ENCODE measurements at places on chromosomes 11 and 22.

DNA sequence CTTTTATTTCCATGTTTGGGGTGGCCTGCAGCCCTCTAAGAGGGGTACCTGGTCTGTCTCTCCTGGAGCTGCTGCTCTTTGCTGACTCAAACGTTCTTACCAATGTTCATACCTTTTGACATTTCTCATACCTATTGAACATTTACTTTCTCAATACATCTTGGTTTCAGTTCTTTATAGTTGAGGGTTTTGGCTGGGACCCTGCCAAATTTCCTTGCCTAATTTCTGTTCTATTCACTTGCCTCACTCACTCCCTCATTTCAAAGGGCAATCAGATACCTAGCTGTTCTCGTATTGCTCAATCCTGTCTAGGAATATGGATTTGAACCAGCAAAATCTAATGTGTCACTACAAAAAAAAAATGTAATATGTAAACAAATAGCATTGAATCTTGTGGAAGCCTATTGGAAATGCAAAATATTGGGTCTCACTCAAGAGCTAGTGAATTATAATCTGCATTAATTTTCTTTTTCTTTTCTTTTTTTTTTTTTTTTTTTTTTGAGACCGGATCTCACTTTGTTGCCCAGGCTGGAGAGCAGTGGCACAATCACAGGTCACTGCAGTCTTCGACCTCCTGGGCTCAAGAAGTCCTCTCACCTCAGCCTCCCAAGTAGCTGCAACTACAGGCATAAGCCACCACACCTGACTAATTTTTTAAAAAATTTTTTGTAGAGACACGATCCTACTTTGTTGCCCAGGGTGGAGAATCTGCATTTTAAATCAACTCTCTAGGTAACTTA is 7.5 kb downstream of the OR6M1 start:
- DNase-seq: no peak

GRCh38 chr11:15117751-15118150 is 3.0 kb downstream of the INSC start:
- no peak for DNase-seq

- no peak for DNase-seq
These were observed 13.9 kb downstream of the DUSP8 start for GRCh38 chr11:1557904-1558774.

GRCh38 chr11:42901084-42901483 is 410.7 kb upstream of the API5 start:
- no peak for DNase-seq

DNA sequence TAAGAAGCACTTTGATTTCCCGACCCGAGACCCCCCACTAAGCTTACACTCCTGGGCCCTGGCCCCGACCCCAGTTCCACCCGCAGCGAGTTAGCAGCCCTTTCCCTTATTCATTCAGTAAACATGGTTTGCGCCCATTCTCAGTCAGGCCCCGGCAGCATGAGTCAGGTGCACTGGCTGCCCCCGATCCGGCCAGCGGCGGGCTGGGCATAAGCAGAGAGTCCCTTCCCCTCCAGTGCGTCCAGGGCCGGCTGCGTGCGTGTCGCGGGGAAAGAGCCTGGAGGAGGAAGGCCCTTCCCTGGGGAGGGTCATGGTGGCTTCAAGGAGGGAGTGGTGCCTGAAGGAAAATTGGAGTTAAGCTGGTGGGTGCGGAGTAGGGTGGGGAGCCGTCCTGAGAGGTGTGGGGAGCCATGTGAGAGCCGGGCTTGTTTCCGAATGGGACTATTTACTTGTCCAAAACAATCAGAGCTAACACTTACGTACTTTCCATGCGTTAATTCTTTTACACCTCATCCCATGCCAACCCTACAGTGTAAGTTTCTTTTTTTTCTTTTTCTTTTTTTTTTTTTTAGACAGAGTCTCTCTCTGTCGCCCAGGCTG is 657 bp downstream of the IGHMBP2 start:
- DNase-seq: no peak

DNA sequence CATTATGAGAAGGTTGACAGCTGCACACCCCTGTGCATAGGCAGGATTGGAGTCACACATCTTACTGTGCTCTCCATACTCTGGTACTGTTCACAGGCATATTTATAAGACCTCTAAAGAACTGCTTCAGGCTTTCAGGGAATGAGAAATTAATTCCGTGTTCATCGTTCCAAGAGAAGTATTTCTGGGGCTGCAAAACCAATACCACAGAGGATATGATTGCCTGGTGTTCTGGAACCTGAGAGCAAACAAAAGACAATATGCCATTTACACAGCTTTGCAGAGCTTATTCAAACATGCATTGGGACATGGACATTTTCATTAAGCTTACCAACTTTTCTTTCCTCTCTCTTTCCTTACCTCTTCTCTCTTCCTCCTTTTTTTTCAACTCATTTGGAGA is 388.7 kb downstream of the NTM start:
- no peak for DNase-seq

GRCh38 chr11:84825106-84825660 is 802.0 kb downstream of the DLG2 start:
- DNase-seq: no peak

GRCh38 chr22:37968452-37969251 is 15.2 kb downstream of the POLR2F start:
- no peak for DNase-seq

DNA sequence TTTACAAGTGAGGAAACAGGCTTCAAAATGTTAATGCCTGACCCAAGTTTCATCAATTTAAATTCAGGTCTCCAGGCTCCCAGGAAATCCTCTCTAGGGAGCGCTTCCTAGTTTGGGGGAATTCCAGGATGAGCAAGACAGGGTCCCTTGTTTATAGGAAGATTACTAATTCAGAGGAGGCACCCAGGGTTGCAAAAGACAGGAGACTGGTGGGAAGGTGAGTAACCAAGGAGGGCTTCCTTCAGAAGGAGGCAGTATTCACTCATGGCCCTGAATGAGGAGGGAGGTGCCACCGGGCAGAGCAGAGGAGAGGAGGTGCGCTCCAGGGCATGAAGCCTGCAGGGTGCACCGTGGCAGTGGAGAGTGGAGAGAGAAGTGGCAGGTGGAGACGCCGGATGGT is 1.6 kb downstream of the TMEM132A start:
- no peak for DNase-seq

DNA sequence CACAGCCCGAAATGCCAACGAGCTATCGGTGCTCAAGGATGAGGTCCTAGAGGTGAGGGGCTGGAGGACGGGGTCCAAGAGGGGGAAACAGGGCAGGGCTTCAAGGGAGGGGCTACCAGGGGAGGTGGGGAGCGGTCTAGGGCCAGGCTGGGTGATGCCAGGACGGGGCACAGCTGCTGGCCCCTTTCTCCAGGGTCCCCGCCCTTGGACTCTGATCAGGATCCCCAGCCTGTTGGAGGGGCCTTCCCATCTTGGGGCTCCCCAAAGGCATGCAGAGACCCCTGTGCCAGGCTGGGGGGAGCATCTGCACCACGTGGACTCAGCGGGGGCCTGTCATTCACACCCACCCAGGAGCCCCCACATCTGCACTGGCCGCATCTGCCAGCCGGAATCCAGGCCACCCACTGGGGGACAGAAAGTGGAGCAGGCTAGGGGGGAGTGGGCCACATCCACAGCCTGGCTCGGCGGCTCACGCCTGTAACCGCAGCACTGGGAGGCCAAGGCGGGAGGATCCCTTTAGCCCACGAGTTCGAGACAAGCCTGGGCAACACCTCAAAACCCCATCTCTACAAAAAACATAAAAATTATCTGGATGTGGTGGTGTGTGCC is 18.9 kb downstream of the EPS8L2 start:
- no peak for DNase-seq

DNA sequence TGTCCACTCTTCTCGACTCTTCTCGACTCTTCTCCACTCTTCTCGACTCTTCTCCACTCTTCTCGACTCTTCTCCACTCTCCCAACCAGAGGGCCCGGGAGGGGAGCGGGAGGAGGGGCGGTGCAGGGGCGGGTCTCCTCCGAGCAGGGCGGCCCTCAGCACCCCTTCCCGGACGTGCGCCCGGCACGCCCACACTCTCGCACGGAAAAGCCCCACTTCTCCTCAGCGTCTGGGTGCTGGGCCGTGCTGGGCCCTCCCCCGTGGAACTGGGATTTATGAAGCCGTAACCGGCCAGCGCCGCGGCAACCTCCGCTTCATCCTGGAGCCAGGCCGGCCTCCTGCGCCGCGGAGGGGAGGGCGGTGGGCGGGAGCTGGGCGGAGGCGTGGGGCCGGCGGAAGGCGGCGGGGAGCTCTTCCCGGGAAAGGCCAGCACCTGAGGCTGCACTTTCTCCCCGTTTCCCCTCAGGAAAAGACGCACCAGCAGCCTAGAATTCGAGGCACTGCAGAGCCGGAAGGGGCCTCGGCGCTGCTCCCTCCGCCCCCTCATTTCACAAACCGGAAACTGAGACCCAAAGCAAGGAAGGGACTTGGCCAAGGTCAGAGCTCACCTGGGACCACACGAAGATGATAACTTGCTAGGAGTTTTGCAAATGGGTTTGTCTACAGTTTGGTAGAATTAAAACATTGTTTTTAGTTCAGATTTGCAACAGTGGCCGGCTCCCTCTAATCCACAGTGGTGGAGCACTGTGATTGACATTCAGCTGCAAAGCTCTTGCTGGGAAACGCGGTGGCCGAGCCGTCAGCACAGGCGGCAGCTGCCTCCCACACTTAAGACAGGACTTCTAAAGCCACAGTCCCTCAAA is 31.6 kb upstream of the JAM3 start:
- peak; percentile 49 for DNase-seq

GRCh38 chr11:117458275-117459122 is 130.8 kb downstream of the CEP164 start:
- DNase-seq: peak; percentile 43

DNA sequence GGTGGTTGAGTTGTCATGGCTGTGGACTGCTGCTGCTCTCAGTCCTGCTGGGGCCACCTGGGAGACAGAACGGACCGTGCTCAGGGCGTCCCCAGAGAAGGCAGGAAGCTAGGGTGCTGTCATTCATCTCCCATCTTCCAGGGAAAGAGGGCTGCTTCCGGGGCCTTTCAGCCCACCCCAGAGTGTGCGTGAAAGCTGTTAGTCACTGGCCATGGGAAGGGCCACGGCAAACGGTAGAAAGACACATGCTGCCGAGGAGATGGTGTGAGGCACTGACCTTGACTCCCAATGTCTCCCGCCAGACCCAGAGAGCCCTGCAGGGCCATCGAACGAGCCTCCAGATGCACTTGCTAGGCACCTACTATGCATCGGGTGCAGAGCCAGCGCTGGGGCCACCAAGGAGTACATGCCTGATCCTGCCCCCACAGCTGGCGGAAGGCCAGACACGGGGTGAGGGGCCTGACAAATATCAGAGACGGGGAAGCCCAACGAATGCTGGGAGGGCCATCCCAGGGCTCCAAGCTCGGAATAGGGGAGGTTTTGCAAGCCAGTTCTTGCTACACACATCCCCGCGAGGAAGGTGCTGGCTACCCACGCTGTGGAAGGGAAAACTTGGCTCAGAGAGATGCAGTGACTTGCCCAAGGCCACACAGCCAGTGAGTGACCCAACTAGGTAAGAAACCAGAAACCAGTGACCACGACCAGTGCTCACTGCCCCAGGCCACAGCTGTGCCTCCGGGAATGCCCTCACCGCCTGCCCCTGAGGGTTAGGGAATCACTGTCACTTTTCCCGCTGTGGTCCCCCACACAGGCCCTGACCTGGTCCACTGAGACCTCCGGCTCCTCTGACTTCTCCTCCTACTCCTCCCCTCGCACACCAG is 10.1 kb downstream of the RAC2 start:
- DNase-seq: no peak

DNA sequence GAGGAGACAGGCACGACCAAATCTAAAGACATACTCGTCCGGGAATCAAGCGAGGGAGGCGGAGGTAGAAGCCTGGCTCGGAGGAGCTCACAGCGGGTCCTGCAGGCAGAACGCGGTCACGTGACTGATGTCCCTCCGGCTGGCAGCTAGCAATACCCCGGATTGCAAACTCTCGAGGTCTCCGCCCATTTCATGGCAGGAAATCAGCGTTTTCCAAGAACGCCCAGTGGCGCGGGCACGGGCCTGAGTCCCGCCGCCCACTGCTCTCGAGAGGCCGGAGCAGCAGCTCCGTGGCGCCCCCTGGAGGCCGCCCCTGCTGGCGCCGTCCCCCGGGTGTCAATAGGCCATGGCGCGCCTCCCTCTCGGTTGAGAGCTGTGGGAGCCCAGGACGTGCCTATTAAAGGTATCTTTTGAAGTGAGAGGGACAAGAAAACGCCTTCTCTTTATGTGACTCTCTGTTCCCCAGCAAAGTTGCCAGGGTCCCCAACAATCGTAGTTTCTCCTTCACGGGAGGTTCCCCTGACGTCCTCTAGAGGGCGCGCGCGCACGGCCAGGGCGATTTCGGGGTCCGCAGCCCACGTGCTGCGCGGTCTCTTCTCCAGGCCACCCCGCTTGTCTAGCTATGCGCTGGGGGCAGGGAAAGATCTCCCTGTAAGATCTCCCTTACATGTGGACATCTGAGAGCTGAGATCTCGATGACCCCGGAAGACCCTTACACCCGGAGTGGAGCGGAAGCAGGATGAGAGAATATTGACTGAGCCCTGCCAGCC is 37.3 kb upstream of the RBFOX2 start:
- DNase-seq: peak; percentile 95

GRCh38 chr22:31595271-31595670 is 66.7 kb downstream of the PISD start:
- no peak for DNase-seq

DNA sequence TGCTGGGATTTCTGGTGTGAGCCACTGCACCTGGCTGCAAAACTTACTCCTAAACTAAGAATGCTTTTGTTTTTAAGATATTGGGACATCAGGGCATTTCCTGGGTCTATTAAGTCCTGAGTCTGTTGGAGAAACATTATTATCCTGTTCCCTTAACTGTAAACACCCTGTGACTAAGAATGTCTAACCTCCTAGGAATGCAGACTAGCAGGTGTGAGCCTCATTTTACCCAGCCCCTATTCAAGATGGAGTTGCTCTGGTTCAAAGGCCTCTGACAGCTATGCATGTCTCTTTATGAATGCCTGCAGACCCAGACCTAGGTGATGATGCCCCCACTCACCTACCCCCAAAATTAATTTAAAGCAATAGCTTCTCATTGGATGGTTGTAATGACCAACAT is 46.2 kb downstream of the DEPDC5 start:
- DNase-seq: no peak

GRCh38 chr11:100575860-100576717 is 111.0 kb upstream of the ARHGAP42 start:
- DNase-seq: peak; percentile 60

DNA sequence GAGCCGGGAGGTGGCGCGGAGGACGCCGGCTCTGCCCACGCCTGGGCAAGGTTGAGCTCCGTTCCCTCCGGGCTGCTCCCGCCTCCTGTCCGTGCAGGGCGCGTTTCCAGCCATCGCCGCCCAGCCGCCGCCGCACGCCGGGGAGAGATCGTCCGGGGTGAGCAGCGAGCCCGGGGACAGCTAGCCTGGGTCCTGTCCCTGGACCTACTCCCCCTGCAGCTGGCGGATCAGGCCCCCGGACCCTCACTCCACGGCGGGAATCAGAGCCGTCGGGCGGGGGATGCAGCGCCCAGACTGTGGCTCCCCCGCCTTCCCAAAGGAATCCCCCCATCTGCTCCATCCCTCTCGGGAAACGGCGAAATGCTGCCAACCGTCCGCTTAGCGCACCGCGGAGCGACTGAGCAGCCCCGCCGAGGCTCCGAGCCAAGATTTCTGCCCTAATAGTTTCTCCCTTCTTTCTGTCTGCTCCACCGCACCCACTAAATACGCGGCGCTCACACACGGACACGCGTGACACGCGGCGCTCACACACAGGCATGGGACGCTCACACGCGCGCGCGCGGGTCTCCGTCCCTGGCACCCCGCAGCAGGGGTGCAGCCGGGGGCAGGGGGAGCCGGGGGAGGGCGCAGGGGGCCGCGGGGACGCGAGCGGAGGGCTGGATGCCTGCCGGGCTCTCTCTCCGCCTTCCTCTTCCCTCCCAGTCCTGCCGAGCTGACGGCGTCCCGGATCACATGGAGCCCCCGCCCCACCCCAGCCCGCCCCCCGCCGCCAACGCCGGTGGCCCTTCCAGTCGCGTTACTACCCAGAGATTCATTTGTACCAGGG is at the start of gene KCNJ5:
Gene KCNJ5 (plus strand): TSS at position 814 of the 826 bp plus-strand sequence. CDS start 19,918 bp downstream, outside the sequence.
- peak; percentile 54 for DNase-seq

All from NCI-H2081 (cell line).